Occipital lobe (tissue), 3 donors: ENCODE measurements at places on chromosomes 13 and 19. TPM values are rescaled to one million over a fixed set of nuclear protein-coding genes. Genes with fewer than 3 reads are reported as not detected.

Gene ADPRHL1
- total RNA-seq, result 0.62 TPM

Gene GET3
- 59.3 TPM for total RNA-seq

Gene ETV2
- total RNA-seq, result 1.1 TPM

Gene CYP2A13
- total RNA-seq, result not detected
